ENCODE measurements at places on chromosomes 5 and 9.

GRCh38 chr9:744046-744712 is 97.3 kb upstream of the DMRT1 start:
- DNase-seq: no peak

DNA sequence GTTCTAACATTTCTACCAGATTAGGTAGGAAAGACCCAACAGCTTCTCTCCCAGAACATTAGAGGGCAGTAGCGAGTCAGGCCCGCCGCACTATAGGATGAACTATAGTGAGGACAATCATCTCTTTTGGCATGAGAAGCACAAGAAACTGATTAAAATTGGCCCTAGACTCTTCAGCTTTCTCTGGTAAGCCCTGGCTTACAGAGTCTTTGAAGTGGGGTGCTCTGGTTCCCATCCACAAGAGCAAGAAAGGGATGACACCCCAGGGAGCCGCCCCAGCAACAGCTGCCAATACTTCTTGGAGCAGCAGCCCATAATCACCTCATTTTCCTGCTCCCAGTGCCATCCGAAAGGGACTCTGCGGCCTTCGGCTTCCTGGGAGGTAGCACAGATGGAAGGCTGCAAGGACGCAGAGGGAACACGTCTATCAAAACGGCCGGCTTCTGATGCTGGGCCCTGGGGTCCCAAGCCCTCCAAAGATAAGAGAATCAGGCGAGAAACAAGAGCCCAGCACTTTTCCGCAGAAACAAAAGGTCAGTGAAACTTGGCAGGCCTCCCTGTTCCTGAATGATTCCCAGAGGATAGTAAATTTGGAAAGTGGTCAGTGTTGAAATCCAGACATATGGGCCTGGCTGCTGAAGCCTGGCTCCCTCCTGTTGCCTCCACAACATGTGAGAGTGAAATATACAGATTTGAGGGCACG is 69.3 kb downstream of the HSD17B3 start:
- peak; percentile 46 for DNase-seq

GRCh38 chr5:23289162-23289561 is 218.2 kb upstream of the PRDM9 start:
- DNase-seq: no peak

DNA sequence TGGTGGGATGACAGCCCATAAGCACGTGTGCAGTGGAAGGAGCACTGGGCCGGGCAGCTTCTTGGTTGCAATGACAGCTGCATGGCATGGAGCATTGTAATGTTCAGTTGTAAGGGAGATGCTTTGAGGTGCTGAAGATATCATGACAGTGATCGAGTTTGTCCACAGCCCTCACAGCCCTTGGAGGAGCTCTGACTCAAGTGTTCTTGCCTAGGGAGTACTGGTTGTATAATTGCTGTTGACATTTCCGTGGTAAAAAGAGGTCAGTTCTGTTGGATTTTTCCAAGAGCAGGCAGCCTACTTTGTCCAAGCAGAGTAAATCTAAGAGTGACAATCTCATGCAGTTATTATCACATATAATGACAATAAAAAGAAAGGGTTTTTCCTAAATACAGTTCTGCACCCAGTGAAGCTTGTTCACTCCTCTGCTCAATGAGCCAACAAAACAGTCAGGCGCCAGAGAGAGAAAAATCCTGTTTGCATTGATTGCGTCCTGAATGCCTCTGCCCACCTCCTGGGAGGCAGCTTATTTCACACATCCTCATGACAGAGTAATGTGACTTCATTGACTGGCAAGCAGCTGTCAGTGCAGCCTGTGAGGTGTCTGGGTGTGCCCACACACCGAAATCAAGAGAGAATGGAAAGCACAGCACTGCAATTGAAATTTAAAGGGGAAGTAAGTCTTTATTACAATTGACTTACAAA is 248.0 kb downstream of the NTRK2 start:
- no peak for DNase-seq

GRCh38 chr9:27929841-27930240 is 356.6 kb upstream of the C9orf72 start:
- no peak for DNase-seq

DNA sequence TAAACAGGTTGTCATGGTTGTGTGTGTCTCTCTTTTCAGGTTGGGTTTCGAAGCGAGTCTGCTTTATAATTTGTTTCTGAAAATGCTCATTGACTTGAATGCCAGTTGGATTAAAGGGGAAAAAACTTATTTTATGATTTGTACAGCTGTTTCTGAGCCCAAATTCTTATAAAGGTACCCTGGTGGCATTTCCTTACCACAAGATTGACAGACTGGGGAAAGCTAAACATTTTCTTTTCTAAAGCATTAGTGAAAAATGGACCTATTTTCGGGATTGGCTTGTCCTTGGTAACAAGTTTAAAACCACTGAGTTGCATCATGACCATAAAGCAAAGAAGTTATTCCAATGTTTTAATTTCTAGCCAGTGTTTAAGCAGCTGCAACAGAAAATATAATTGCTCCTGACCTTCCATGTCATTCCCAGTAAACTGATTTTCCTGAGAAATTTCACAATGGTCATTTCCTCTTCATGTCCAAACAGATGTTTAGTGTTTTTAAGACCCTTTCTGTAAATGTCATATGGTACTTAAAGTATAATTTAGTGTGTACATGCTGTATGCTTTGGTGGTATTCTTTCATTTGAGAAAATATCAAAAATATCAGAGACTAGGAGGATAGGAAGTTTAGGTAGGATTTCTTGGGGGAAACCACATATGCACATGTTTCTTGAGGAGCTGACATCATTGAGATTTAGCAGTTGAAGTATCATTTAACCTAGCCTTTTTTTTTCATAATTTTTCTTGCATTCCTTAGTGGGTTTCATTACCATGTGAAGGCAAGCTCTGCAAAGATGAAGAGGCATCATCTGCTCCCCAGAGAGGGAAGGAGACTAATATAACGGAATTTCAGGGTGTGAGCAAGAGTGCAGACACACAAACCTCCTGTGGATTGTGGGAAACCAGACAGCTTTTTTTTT is 667.1 kb upstream of the RGMB start:
- no peak for DNase-seq

GRCh38 chr9:22169727-22170503 is 160.8 kb upstream of the CDKN2B start:
- DNase-seq: no peak

DNA sequence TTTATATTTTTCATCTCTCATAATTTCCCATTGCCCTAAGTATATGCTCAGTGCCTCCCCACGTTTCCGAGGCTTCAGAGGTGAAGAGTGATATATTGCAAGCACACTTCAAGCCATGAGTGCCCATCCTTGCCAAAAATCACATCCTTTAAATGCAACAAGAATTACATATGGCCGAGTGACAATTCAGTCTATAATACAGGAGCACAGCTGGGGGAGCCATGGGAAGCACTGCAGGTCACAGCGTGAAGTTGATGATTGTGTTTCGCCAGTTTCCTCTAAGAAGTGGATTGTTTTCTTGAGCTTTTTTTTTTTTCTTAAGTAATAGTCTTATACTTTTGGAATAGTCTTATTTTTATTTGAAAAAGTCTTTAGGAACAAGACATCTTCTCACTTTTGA is 61.1 kb downstream of the MTRR start:
- DNase-seq: no peak

- peak; percentile 96 for DNase-seq
Measured at GRCh38 chr9:113620377-113621161, 157.0 kb downstream of the RGS3 start.

DNA sequence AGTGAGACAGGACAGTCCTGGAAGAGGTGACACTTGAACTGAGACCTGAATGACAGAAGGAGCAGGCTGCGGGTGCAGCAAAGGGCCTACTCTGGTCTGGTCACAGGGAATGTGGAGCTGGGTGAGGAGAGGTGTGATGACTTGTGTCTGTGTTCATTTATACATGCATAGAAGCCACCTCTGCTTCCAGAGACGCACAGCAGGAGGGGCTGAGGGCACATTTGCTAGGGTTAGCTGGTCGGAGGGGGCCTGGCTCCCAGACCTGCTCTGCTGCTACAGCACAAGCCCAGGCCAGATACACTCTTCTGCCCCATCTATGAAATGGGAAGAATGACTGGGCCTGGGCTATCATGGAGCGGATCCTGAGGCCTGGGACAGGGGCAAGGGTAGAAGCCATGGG is 15.6 kb downstream of the UNC5A start:
- no peak for DNase-seq

- no peak for DNase-seq
Measured at GRCh38 chr5:127571314-127572131, 54.1 kb downstream of the PRRC1 start.

DNA sequence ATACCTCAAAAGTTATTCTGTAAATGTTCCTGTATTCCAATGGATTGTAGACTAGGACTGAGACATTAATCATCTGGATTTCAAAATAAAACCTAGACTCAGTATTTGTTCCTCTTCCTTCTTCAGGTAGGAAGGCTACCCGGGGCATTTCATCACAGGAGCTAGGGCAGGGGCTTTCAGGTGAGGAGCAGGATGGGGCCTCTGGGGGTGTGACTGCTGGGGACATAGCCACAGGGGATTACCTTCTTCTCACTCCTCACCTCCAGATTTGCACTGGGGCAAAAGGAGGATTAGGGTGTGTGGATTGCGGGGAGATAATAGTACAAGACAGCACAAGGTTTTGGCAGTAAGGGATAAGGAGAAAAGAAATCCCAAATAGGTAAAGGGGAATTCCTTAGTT is 37.9 kb upstream of the SRP19 start:
- DNase-seq: no peak

- no peak for DNase-seq
Measured at GRCh38 chr5:29897916-29898315, 1295.6 kb upstream of the CDH6 start.

GRCh38 chr9:15936306-15936921 is 383.6 kb downstream of the CCDC171 start:
- DNase-seq: no peak

GRCh38 chr5:178108446-178108845 is 4.9 kb upstream of the N4BP3 start:
- peak; percentile 48 for DNase-seq

DNA sequence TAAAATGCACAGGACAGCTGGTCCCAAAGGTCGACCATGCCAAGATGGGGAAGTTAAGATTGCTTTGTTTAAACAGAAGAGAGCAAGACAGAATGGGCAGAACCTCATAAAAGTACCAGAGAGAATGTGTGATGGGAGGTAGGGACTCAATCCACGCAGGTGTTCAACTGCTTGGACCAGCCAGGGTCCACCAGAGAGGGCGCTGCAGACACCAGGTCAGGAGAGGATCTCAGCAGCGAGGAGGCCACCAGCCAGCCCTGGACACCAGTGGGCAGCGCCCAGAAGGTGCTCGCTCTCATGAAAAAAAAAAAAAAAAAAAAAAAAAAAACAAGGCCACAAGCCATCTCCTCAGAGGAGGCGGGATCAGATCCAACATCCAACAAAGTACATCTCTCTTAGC is 81.8 kb downstream of the SHC3 start:
- DNase-seq: no peak

DNA sequence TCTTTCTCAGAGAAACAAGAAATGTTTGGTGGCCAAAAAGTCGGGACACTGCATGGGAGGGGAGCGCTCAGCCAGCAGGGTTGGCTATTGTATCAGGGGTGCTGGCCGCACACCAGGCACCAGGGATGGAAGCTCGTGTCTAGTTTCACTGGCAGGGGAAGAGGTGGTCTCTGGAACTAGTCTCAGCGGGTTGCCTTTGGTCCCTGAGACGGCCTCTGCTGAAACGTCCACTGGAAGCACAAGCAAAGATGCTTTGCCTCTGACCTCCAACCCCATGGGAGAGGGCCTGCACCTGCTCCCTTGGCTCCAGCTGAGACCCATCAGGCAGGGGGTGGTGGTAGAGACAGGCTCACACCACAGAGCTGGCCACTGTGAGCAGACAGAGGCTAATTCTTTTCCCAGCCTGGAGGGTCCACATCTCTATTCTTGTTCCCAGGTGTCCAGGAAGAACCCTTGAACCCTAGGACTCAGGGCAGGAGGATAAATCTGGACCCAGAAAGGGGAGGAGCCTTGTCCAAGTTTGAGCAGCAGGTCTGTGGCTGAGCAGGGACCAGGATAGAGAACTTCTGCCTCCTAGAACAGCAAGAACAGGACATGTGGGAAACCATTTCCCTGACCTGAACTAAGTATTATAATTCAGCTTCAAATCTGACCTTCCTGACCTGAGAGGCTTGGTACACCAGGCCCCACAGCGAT is 102.6 kb downstream of the RGS3 start:
- DNase-seq: no peak

DNA sequence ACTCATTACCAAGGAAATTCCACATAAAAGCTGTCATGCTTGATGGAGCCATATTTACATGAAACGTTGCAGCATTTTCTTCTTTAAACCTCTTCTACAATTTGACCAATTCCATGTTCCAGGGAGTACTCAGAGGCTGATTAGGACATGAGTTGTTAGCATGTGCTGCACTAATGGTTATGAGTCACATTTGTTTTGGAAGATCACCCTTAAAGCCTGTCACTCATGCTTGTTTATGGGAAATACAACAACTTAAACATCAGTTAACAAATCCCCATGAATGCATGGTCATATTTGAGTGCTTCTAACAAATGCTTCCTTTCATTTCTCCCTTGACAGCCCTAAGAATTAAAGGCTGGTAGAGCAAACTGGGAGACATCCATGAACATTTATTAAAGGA is 156.1 kb downstream of the GHR start:
- DNase-seq: no peak

DNA sequence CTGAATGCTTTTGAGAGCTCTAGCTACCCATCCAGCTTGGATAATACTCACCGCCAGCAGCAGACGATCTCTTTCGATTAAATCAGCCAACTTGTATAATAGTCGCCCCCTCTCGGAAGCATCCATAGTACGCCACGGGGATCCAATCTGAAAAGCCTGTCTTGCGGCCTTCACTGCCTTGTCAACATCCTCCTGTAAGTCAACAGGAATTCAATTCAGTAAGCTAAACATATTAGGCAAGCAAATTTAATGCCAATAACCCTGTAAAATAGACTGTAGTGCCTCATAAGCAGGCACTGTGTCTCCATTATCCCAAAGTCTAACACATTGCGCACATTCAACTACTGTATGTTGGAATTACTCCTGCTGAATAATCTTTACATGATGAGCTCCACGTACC is 22.0 kb downstream of the ALDH1A1 start:
- DNase-seq: peak; percentile 15

Data from ELF-1 (cell line).